ENCODE measurements at places on chromosomes 1 and 21.

- DNase-seq, result no peak
Observed at GRCh38 chr1:54324251-54325140, 81.7 kb downstream of the SSBP3 start.

GRCh38 chr1:33860671-33861070, 3.2 kb upstream of the HMGB4 start:
- DNase-seq, result no peak

GRCh38 chr1:198361237-198361767, 179.2 kb downstream of the ATP6V1G3 start:
- no peak for DNase-seq

- DNase-seq, result no peak
Observed at GRCh38 chr1:67677408-67677807, 7.6 kb upstream of the GADD45A start.

GRCh38 chr1:187629075-187629474, 800.3 kb downstream of the PLA2G4A start:
- no peak for DNase-seq

GRCh38 chr1:24959623-24959975, 29.5 kb upstream of the RUNX3 start:
- DNase-seq, result no peak

DNA sequence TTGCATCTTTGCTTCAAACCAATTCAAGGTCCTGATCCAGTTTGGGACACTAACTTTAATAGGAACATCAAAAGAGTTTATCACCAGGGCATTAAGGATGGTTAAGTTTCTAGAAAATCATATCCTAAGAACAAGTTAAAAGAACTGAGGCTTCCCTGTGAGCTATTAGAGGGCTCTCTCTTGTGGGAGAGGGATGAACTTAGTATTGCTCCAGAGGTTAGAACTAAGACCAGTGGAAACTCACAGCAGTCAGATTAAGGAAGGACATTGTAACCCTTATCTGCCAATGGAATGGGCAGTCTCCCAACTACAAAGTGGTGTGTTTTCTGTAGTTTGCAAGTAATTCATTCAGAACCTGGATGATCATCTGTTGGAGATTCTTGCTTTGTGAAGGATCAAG, 36.8 kb downstream of the UBE2U start:
- no peak for DNase-seq

GRCh38 chr1:88265606-88266005, 418.5 kb upstream of the PKN2 start:
- DNase-seq, result no peak

DNA sequence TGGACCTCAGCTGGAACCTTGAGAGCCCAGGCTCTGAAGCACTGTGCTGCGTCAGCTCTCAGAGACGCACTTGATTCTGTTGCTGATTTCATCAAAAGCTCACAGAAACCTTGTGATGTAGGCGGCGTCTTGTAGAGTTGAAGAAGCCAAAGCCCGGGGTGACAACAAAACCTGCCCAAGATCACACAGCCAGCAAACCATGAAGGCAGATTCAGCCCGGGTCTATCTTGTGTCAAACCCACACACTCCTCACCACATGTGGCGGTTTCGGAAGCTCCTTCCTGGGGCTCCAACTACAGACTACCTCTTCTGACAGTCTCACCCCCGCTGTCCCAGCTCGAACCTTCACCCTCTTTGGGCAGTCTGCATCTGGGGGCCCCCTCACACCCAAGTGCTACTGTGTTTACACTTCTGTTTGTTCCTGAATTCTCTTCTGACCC, 50.4 kb downstream of the TENT5C start:
- DNase-seq, result peak; percentile 75

GRCh38 chr21:41901099-41901498, 22.0 kb upstream of the PRDM15 start:
- DNase-seq, result no peak

DNA sequence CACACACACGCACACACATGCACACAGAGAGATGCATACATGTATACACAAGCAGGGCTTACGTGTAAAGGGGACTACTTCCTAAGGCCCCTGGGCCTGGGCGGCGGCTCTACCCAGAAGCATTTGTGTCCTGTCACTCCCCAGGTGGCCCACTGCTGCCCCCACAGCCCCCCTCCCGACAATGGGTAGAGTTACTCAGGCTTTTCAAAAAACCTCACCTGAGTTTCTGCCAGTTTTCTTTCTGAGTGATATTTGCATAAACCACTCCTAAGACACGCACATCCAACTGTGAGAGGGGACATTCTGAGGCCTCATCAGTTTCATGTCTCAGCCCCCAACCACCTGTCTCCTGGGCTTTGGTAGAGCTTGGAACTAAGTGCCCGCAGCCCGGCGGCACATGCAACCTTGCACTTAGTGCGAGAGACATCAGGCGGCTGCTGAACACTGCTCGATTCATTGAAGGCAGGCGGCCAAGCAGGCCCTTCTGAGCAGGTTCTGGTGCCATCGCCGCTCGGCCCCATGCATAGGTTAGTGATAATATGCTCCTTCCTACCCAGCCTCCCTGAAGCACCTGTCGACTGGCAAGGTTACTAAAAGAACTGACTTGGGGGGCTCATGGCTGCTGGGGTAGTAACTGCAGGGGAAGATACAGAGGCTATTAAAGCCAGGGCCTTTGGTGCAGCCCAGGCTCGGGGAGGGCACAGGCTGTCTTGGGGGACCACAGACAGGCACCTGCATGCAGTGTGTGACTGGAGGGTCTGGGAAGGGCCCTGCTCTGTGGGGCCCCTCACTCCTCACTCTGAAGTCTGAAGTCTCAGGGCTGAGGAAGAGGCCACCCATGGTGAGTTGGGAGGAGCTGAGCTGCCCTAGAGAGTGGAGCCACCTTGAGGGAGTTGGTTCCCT, 364.2 kb upstream of the VAMP3 start:
- no peak for DNase-seq

- DNase-seq, result no peak
Observed at GRCh38 chr1:39220891-39221870, 16.7 kb downstream of the MACF1 start.

DNA sequence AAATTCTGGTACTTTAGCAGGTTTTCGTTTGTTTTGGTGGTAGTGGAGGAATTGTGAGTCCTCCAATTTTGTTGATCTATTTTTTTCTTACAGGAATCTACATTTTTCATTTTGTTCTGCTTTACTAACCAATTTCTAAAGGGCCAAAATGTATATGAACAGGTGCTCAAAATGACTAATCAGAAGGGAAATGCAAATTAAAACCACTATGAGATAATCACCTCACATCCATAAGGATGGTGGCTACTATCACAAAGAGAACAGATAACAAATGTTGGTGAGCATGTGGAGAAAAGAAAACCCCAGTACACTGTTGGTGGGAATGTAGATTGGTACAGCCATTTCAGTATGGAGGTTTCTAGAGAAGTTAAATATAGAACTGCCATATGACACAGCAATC, 134.2 kb downstream of the LMO4 start:
- DNase-seq, result no peak

DNA sequence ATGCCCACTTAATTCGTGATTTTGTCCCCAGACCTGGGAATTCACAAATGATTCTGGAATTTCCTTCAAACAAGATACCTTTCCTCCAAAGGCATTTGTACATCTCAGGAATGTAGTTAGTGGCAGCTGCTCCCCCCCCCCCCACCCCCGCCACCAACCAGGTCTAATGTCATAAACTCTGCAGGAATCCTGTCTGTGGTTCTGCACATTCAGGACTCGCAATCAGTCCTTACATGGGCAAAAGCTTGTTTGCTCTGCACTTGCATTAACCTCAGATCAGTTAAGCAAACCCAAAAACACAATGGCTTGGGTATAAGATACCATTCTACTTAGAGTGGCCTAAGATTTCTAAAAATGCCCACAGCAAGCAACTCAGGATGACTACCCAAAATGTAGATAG, 143.8 kb downstream of the TGFB2 start:
- no peak for DNase-seq

GRCh38 chr1:223411309-223411708, 18.1 kb downstream of the CCDC185 start:
- no peak for DNase-seq

DNA sequence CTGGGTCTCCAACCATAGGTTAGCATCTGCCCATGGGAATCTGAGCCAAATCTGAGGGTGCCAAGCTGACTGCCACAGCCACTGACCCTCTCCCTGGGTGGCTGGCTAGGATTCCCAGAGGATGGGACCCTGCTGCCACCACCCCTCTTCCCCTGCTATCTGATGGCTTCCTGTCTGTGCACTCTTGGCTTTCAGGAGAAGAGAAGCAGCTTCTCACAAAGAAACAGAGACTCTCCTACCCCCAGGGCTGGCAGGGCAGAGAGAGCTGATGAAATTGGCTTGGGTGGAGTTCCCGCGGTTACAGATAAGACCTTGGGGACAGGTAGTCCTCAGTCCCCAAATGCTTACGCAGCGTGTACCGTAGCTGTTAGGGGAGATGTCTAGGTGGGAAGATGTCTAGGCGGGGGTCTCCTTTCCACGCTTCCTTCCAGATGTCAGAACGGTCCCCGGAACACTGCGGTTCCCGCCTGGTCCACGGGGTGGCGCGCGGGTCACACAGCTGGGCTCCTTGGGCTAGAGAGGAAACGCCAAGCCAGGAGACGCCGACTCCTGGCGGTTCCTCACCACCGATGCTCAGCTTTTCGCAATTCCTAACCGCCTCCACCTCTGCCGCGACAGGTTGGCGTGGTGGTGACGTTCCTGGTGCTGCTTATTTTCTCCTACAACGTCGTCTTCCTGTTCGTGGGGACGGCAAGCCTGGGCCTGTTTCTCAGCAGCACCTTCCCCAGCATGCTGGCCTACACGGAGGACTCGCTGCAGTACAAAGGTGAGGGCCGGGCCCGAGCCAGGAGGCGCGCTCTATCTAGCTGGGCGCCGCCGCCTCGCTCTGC, 40.1 kb downstream of the ELK4 start:
- DNase-seq, result peak; percentile 93

DNA sequence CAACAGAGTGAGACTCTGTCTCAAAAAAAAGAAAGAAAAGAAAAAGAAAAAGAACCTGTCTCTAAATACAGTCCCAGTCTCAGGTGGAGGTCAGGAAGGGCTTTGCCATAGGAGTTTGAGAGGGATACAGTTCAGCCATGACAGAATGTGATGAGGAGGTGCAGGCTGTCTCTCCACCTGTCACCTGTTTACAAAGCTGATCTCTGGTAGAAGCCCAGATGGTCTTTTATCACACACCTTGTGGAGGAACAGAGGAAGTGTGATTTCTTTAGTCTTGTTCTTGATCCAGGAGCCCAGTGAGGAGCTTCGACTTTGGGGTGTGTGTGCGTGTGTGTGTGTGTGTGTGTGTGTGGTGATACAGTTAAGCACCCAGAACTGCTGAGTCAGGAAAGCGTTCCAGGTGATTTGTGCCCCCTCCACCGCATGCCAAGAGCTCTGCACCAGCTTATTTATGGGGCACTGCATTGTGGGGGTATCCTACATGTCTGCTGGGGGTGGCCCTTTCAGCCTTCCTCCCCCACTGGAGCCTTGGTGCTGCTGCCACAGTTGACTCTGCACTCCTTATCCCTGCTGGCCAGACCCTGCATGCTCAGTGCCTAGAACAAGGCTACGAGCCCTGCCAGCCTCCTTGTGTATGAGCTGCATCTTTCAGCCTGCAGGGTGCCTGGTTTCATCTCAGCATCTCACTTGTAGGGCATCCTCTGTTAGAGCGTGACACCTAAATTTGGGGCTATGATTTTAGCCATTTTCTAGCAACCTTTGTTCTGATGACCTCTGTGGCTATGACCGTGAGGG, 19.3 kb downstream of the DOP1B start:
- peak; percentile 15 for DNase-seq

GRCh38 chr1:203153989-203154821, 21.4 kb downstream of the MYBPH start:
- no peak for DNase-seq

- no peak for DNase-seq
Observed at GRCh38 chr1:110627764-110628163, 21.6 kb upstream of the KCNA2 start.

DNA sequence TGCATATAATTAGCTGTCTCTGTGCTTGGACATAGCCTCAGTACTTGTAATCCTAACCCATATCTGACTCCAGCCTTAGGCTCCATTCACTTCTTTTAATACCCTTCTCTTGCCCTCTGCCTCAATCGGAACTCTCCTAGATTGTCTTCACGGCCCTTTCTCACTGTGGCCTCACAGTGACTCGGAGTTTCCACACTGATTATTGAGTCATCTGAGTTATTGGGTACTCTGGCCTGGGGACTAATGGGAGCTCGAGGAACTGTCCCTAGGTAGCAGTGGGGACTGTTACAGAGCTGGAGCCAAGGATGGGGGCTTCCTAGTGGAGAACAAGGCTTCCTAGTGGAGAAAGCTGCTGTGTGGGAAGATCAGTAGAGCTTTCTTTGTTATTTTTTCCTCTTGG, 17.0 kb downstream of the TRAF5 start:
- DNase-seq, result no peak

GRCh38 chr1:93565496-93566206, 116.0 kb downstream of the BCAR3 start:
- no peak for DNase-seq

DNA sequence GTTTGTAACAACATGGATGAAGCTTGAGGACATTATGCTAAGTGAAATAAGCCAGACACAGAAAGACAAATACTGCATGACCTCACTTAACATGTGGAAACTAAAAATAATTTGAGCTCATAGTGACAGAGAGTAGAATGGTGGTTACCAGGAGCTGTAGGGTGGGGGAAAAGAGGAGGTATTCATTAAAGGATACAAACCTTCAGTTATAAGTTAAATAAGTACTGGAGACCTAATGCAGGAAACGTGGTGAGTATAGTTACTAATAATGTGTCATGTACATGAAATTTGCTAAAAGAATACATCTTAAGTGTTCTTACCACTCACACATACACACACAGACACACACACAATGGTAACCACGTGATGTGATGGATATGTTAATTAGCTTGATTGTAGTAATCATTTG, 86.7 kb downstream of the NGF start:
- DNase-seq, result no peak

- DNase-seq, result no peak
Observed at GRCh38 chr1:64093941-64094340, 109.5 kb upstream of the UBE2U start.

DNA sequence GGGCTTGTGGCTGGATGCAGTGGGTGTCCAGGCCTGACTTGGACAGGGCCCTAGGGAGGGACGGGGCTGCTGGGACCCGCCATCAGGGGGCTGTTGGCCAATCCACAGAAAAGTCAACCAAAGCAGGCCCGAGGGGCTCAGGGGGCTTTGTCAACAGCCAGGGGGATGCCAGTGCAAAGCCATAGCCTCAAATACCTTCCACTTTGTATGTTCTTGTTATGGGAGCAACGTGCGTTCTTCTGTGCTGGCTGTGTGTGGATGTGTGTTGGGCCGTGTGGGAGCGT, 35.4 kb upstream of the ARF1 start:
- no peak for DNase-seq

DNA sequence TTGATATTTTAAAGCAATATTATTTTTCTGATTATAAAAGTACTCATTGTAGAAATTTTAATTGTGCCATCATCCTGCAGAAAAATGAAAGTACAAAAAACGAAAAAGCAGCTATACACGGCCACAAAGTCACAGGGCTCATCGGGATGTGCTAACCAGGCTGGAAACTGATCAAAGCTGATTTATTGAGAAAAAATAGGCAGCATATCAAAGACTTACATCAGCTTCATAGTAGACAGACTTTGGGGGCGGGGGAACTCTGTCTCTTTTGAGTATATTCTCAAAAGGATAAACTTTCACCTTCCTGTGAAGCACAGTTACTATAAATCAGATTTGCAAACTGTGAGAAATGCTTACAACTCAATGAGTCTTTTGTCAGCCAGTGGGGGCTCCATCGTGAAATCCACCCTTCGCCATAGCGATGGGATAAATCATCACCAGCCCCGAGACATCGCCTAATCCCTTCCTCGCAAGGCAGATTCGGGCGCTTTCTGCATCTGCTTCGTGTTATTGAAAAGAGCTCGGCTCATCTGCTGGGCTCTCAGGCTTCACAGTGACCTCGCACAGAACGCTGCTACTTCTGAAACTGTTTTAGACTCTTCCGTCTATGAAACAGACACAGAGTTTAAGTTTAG, 69.2 kb upstream of the ERG start:
- DNase-seq, result no peak

Measured in CD4-positive, alpha-beta T cell treated with Interleukin-17A for 4 hours (primary cell).